ENCODE measurements at places on chromosomes 2 and 18. TPM values are rescaled to one million over a fixed set of nuclear protein-coding genes. Genes with fewer than 3 reads are reported as not detected.

- DNase-seq = no peak
- H3K36me3 ChIP-seq = no peaks in the 10 kb centered on the region
- no peaks in the 10 kb centered on the region for H3K27me3 ChIP-seq
- H3K4me1 ChIP-seq = no peaks in the 10 kb centered on the region
- H3K4me3 ChIP-seq = no peak overlapping the region
- H3K27ac ChIP-seq = no peak overlapping the region
Measured at GRCh38 chr2:219467736-219468075, 31.0 kb upstream of the GMPPA start.

DNA sequence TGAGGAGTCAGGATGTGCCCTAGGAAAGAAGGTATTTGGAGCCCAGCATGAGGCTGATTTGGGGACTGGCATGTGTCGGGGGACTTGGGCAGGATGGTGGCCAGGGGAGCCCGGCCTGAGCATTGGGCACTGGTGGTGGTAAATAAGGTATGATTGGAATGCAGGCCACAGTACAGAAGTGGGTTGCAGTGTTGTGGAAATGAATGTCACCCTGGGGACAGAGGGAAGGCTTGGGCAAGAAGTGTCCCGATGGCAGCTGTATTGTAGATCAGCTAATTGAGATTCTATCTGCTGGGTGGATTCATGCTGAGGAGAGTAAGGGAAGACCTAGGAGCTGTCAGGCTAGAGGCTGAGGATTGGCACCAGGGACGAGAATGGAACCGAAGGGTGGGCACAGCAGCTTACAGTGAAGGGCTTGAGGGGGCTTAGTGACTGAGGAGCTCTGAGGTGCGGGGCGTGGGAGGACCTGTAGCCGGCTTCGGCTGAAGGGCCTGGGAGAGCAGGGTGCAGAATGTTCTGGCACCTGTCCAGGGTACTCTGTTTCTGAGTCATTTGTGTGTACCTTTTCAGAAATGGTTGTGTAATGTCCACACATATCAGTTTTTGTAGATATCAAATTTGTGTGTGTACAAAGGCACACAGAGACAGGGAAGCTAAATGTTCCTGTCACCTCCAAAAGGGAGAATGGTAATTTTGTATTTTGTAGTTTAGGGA is 170.2 kb downstream of the PRKCE start:
- no peaks in the 10 kb centered on the region for H3K27me3 ChIP-seq
- peaks cover 9% of the 10 kb centered on the region for H3K4me1 ChIP-seq
- DNase-seq = no peak

DNA sequence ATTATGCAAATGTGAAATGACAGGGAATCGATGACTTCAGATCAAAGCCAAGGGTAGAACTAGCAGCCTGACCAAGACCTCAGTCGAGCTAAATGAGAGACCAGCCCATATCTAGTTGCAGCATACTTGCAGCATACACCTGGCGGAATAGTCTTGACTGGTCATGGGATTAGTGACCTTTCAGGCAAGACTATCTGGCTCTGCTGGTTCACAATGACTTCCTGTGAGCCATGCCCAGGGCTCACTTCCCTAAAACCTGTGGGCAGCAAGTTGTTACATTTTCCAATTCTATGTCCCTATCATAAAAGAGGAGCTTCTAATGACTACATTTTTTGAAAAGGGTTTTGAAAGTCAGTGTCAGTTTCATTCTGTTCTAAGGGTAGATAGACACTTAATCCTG is 1624.9 kb upstream of the CELF4 start:
- no peak for DNase-seq
- H3K27ac ChIP-seq = no peak overlapping the region
- H3K4me3 ChIP-seq = no peak overlapping the region
- no peaks in the 10 kb centered on the region for H3K27me3 ChIP-seq
- no peaks in the 10 kb centered on the region for H3K4me1 ChIP-seq

GRCh38 chr18:62239475-62239874 is 52.4 kb downstream of the RELCH start:
- H3K27ac ChIP-seq = no peak overlapping the region
- H3K4me3 ChIP-seq = no peak overlapping the region
- H3K36me3 ChIP-seq = peaks cover 13% of the 10 kb centered on the region
- no peak for DNase-seq

- H3K4me1 ChIP-seq = no peaks in the 10 kb centered on the region
- H3K36me3 ChIP-seq = no peaks in the 10 kb centered on the region
- DNase-seq = no peak
- H3K4me3 ChIP-seq = no peak overlapping the region
Measured at GRCh38 chr2:228602288-228602687, 420.8 kb upstream of the SPHKAP start.

GRCh38 chr2:27350106-27350693 is 6.4 kb downstream of the GTF3C2 start:
- H3K4me3 ChIP-seq = no peak overlapping the region
- no peaks in the 10 kb centered on the region for H3K36me3 ChIP-seq
- peaks cover 24% of the 10 kb centered on the region for H3K4me1 ChIP-seq
- H3K27ac ChIP-seq = no peak overlapping the region
- H3K27me3 ChIP-seq = no peaks in the 10 kb centered on the region

- no peak for DNase-seq
- no peaks in the 10 kb centered on the region for H3K4me1 ChIP-seq
- no peak overlapping the region for H3K4me3 ChIP-seq
- no peaks in the 10 kb centered on the region for H3K27me3 ChIP-seq
- H3K36me3 ChIP-seq = no peaks in the 10 kb centered on the region
- no peak overlapping the region for H3K27ac ChIP-seq
Measured at GRCh38 chr2:177359836-177360595, 32.6 kb upstream of the AGPS start.

DNA sequence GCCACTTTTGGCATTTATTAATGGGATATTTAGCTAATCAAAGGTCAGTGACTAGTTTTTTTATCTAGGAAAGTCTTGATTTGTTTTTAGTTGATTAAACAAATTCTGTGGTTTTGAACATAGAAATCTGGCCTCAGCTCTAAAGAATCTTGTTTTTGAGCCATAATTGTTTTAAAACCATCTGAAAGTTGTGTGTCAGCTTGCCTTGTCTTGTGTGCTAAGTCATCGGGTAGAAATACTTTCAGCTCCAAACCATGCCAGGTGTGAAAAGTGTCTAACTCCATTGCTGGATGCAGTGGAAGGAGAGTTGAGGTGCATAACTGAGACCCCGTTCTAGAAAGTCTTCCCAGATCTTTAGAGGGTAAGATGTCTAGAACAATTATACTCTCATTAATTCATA is 22.7 kb downstream of the FARP2 start:
- no peak for DNase-seq
- H3K27ac ChIP-seq = no peak overlapping the region
- H3K36me3 ChIP-seq = peaks cover 11% of the 10 kb centered on the region
- no peaks in the 10 kb centered on the region for H3K27me3 ChIP-seq
- peaks cover 19% of the 10 kb centered on the region for H3K4me1 ChIP-seq

DNA sequence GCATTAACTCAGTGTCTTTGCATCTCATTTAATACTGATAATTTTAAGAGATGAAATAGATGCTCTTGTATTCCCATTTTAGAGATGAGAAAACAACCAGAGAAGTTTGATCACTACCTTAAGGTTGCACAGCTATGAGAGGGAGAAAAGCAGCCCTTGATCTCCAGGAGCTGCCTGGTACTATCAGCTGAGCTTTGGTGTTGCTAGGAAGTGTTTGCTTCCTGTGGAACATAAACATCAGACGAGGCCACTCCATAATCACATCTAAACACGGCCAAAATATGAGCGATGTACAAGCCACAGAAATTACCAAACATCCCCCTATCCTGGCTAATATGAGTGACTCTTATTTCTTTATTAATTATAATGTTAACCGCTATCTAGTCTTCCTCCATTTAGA is 620 bp upstream of the WDFY1 start:
- H3K27me3 ChIP-seq = peaks cover 8% of the 10 kb centered on the region
- peak overlapping the region; percentile 84 for H3K27ac ChIP-seq
- no peak for DNase-seq
- peaks cover 28% of the 10 kb centered on the region for H3K4me1 ChIP-seq
- peak overlapping the region; percentile 75 for H3K4me3 ChIP-seq
- H3K36me3 ChIP-seq = peaks cover 5% of the 10 kb centered on the region

GRCh38 chr18:3233433-3234168 is 13.8 kb upstream of the MYOM1 start:
- H3K36me3 ChIP-seq = no peaks in the 10 kb centered on the region
- DNase-seq = no peak
- no peak overlapping the region for H3K4me3 ChIP-seq

- H3K27me3 ChIP-seq = peaks cover 15% of the 10 kb centered on the region
- H3K27ac ChIP-seq = no peak overlapping the region
- no peak overlapping the region for H3K4me3 ChIP-seq
- H3K36me3 ChIP-seq = no peaks in the 10 kb centered on the region
Measured at GRCh38 chr18:12044591-12044990, 49.1 kb upstream of the ANKRD62 start.

DNA sequence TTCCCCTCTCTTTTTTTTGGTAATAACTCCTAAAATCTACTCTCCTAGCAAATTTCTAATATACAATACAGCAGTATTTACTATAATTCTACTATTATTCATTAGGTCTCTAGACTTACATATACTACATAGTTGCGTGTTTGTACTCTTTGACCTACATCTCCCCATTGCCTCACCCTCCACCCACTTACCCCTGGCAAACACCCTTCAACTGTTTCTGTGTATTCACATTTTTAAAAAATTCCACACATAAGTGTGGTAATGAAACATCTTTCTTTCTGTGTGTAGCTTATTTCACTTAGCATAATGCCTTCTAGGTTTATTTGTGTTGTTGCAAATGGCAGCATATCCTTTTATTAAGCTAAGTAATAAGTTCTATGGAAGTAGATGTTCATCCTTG is 336.0 kb downstream of the CCDC85A start:
- H3K27ac ChIP-seq = no peak overlapping the region
- no peak overlapping the region for H3K4me3 ChIP-seq
- peaks cover 10% of the 10 kb centered on the region for H3K36me3 ChIP-seq
- H3K27me3 ChIP-seq = no peaks in the 10 kb centered on the region
- no peak for DNase-seq
- H3K4me1 ChIP-seq = no peaks in the 10 kb centered on the region

Gene ANKRD29
- total RNA-seq = not detected

Gene CCDC148
- not detected for total RNA-seq

Gene ATOH8
- not detected for total RNA-seq

Gene GPR45
- not detected for total RNA-seq

Gene KIAA2012
- total RNA-seq = not detected

All from natural killer cell treated with Interleukin-12 subunit alpha and Interleukin-12 subunit beta and Interleukin-15 and Interleukin-18, amount 100 ng/mL, for 72 hours (primary cell).